Stimulated activated CD4-positive, alpha-beta T cell treated with anti-CD3 and anti-CD28 coated beads, Interleukin-1b, Interleukin-23, amount 100 ng/mL, for 24 hours (primary cell): ENCODE measurements at places on chromosomes 5 and 9.

DNA sequence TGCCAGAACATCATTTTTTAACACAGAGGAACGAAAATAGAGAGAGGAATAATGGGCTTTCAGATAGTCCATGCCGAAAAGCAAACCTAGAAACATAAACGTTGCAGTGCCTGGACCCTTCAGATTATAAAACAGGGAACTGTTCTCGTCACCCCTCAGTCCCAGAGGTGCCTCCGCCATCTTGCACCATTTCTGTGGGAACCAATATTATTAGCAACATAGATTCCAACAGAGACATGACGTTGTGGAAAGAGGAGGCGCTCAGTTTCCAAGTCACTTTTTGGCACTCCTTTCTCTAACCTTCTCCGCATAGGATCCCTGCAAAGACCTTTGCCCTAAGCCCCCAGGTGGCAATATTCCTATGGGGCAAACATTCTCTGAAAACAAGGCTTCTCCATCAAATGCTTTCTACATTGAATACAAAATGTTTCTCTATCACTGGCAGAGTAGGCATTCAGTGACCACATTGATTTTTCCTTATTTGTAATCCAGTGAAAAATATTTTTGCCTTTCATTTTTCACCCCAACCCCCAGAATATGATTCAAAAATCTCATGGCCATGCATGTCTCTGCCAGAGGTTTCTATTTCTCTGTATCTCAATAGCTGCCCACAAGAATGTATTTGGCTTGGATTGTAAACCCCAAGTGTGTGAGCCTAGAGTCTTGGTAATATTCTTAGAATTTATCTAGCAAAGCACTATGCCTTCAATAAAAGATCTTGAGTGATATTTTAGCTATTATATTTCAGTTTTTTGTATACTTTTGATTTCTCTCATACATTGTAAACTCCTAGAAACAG, 500.8 kb upstream of the WWC1 start:
- no peak for DNase-seq

GRCh38 chr9:79492092-79493009, 79.4 kb upstream of the TLE4 start:
- no peak for DNase-seq

DNA sequence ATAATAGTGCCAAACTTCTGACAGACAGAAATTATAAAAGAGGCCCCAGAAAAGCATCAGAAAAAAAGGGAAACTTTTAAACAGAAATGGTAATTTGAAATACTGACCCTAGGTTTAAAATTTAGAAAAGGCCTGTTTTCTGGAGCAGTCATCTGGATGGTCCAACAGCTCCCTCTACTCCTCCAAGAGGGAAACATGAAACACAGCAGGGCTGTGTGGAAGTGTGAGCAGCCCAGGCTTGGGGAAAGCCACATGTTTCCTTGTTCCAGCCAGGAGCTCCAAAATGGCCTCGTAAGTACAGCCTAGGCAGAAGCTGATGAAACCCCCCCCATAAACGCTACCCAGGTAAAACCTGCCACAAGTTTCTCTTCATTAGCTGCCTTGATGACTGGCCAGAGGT, 499.3 kb upstream of the ADAMTS16 start:
- DNase-seq = no peak

DNA sequence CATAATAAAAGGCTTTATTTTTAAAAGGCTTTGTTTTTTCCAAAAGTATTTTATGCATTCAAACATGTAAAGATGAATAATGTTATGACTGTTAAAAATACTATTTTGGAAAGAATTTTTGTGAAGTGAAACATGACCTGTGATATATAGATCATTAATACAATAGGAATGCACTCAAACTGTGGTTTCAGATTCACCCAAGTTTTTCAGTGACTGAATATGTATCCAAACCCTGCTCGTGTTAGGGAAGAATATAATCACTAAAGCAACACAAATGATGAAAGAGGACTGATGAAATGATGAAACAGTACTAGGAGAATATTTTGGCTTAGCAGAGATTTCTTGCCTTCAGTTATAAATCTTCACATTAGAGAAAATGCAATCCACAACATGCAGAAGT, 278.0 kb downstream of the ADAMTS6 start:
- DNase-seq = no peak

GRCh38 chr9:98318834-98319478, 63.5 kb upstream of the TBC1D2 start:
- DNase-seq = no peak

DNA sequence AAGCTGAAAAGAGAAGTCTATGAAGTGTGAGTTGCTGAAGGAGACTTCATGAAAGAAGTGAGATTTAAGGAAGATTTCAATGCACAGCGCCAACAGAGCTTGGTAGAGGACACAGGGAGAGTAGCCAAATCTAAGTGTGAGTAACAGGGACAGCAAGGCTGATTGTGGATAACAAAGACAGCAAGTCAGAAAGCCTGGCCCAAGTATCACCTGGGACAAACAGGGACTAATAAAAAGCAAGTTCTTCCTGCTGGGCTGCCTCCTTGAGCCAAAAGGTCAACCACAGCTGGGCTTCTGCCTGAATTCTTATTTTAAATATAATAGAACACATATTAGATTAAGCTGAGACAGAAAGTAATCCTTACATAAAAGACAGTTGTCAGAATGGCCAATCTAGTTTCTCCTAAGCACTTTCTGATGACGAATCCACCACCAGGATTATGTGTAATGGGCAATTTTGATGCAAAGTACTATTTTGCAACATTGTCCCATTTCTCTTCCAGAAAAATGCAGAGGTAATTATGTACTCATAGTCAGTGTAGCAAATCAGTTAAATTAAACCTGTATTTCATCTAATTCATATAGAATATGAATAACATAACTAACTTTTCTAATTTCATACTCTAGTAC, 73.8 kb downstream of the MAPKAP1 start:
- no peak for DNase-seq

DNA sequence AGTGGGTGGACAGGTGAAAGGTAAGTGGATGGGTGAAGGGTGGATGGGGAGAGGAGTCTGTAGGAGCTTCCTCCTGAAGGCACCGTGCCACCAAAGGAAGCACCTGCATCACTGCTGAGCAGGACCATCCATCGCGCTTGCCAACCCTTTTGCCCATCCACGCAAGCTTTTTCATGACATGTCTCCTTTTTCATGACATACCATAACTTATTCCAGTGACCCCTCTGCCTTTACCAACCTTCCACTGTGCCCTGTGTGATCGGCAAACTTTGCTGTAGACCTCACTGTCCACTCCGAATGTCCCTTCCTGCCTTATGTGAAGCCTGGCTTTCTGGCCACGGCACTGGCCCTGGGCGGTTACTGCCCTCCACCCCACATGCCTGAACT, 13.4 kb downstream of the FLT4 start:
- no peak for DNase-seq
